ENCODE measurements at places on chromosomes 3 and 15.
A peak's percentile ranks its signal among the peaks of the same experiment; 100 is the strongest.

GRCh38 chr15:31842532-31843195 lies 187.7 kb upstream of the CHRNA7 start:
- DNase-seq = no peak

- no peak for DNase-seq
These were observed 44.5 kb downstream of the TIMP4 start for GRCh38 chr3:12114251-12114650.

GRCh38 chr15:25830844-25831451 lies 32.2 kb downstream of the ATP10A start:
- no peak for DNase-seq

DNA sequence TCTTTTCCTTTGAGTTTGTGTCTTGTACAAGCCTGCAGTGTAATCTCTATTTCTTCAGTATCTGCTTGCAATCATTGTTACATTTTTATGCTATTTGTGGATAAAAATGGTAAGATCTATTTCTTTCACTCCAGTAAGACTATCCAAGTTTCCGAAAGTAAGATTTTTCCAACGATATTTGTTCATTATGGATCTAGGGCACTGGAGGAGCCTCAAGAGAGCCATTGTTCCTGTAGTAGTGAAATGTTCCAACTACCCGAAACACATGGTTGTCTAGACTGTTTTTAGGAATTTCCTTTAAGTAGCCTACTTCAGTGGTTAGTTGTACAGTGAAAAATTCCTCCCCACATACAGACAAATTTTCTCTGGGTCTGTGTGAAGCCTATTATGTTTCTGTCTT lies 597.4 kb downstream of the RSL24D1 start:
- DNase-seq = no peak

DNA sequence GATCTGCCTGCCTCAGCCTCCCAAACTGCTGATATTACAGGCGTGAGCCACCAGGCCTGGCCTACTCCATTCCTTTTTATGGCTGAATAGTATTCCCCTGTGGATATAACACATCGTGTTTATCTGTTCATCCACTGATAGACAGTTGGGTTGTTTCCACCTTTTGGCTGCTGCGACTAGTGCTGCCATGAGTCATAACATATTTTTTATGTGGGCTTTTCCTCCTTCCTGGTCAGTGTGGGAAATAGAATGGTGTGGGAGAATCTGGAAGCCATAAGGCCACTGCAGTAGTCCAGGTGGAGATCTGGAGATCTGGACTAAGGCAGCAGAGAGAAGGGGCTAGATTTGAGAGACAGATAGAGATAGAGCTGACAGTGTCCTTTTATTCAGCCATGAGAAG lies 16.2 kb downstream of the LCMT2 start:
- no peak for DNase-seq

- peak; percentile 46 for DNase-seq
These were observed 34.9 kb downstream of the DCLK3 start for GRCh38 chr3:36729204-36730056.

DNA sequence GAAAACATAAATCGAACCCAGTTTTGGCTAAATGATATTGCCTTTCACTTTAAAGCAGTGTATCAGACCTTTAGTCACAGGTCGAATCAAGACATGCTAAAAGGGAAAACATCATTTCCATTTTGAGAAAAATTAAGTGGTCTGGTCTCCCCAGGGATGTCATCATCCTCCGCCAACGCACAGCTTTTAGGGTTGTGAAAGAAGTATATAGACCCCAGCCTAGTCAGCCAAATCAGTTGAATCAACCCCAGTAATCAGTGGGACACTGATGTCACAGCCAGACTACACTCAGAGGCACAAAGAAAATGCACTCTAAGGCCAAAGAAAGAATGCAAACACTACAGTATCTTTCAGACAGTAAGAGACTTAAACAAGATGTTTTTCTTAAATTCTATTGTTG lies 187.4 kb downstream of the ZIC4 start:
- DNase-seq = no peak

DNA sequence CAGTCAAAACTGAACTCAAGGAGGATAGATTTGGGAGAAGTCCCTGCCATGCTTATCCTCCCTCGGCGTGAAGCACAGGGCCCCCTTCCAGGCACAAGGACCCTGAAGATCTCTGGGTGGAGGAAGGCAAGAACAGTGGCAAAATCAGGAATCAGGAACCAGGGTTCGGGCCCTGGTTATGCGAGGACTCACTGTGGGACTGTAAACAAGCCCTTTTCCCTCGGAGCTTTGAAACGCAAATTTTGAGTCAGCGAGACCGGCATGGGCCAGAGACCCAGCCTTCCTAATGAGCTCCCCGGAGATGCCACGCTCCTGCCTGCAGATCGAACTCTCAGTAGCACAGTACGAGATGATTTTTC lies 70.1 kb downstream of the SLC12A8 start:
- no peak for DNase-seq

DNA sequence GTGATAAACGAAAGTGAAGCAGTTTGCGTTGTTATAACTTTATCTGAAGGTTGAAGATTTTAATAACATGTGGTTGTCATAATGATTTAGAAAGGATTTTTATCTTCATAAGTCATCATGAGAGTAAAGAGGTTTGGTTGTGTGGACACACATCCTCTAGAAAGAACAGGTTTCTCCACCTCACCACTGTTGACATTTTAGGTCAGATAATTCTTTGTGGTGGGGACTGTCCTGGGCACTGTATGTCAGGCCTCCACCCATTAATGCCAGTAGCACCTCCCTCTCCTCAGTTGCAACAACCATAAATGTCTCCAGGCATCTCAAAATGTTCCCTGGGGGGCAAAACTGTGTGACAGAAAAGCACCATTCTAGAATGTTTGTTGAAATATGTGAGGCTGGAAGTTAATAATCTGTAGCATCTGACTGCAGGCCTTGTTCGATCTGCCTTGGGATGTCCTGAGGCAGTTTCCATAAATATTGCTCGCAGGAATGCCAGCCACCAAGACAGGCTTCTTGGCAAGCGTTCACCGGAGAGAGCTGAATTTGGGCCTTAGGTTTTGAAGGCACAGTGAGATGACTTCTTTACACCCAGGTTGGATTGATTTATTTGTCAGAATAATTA lies 100.1 kb downstream of the ADAMTSL3 start:
- DNase-seq = no peak

DNA sequence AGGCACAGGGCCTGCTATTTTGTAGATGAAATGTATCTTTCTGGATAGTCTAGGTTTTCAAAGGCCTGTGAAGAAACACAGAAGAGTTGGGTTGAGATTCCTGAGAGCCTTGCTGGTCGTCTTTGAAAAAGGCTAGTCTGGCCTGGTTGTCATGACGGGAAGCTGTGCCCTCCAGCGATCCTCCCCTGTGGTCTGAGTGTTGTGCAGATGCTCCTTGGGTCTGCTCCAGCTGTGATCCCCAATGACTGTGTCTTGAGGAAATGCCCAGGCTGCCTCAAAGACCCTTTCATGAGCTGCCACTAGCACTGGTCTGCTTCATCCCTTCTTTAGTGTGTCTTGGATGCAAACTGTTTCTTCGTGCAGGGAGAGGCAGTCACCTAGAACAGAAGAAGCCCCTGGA lies 111.0 kb upstream of the SYNPR start:
- DNase-seq = no peak

- no peak for DNase-seq
These were observed 188.6 kb downstream of the SHQ1 start for GRCh38 chr3:72659596-72659995.

DNA sequence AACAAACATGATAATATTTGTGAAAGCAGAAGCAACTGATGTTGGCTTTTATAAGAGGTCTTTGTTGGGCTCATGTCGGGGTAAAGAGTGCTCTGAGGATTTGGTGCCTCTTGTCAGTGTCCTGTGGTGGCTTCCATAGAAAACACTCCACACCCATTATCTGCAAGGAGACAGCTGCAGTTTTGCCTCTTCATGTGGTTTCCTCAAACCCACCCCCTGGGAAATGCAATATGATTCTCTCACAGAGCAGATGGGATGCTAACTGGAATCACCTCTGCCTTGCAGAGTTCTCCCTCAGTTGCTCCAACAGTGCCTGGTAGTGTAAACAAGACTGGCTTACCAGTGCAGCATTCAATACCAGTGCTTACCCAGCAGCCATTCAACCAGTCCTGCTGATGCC lies 771.4 kb upstream of the CFAP20DC start:
- no peak for DNase-seq

GRCh38 chr3:154182975-154183374 lies 61.8 kb downstream of the ARHGEF26 start:
- peak; percentile 48 for DNase-seq

DNA sequence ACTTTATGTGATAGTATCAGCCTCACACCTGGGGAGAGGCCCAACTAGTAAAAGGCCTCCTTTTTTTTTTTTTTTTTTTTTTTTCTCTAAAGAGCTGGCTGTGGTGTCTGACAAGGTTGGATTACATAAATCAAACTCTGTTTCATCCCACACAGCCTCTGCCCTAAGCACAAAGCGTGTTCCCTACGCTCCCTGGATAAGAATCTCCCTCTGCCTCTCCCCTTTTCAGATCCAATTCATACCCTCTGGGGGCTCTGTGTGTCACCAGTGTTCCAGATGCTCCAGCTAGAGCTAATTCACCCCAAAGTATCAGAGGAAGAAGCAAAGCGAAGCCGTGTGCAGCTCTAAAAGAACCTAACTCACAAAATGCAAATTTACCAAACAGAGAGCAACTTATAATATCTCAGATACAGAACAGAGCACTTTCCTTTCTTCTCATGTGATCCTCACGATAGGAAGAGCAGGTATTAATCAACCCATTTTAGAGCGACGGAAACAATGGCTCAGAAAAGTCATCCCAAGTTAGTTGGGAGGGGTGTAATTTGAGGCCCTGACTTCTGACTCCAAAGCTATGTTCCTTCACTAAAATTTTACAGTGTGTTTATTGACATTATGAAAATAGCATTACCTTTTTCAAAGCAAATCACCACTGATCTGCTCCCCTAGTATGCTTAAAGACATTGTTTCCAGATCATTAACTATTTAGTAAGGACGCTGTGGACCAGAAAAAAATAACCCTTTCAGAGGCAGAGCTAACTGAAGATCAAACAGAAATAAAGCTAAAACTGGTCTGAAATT lies 12.4 kb downstream of the BMF start:
- DNase-seq = no peak

DNA sequence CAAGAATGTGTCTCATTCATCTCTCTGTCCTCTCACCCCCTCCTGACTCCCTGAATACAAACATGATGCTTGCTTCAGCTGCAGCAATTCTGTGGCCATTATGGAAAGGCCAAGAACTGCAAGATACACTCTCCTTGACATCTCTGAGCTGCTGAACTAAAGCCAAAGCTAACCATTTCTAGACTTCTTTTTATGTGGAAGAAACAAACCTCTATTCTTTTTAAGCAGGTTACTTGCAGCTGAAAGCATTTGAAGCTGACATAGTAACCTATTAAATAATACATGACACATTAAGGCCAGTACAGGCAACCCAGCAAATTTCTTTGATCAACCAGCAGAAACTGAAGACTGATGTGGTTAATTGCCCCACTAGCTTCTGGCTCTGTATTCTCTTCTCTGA lies 17.5 kb downstream of the FHIT start:
- DNase-seq = no peak

Data from LNCaP clone FGC (cell line).